Muscle of leg (tissue), 16 donors: ENCODE measurements at places on chromosomes 1 and 21. TPM values are rescaled to one million over a fixed set of nuclear protein-coding genes. Genes with fewer than 3 reads are reported as not detected.
A peak's percentile ranks its signal among the peaks of the same experiment; 100 is the strongest.

The LCE2B gene
- not detected for total RNA-seq

DNA sequence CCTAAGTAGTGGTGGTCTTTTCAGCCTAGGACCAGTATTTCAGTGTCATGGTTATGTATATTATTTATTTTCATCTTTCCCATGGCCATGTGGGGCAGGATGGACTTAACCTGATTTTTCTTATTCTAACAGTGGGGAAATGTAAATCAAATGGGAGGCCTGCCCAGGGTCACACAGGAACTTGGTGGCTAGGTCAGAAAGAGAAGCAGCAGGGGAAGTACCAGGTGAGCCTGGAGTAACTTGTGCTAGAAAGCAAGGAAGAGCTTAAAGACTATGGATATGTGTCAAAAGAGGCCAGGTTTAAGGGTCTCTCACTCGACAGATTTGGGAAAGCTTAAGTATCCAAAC, 936 bp downstream of the ZFP69B start:
- H3K27ac ChIP-seq, result no peak overlapping the region
- H3K36me3 ChIP-seq, result peaks cover 4% of the 10 kb centered on the region
- peak overlapping the region; percentile 84 for H3K4me3 ChIP-seq
- H3K4me1 ChIP-seq, result peaks cover 8% of the 10 kb centered on the region

The ESPN gene
- 0.22 TPM for total RNA-seq

DNA sequence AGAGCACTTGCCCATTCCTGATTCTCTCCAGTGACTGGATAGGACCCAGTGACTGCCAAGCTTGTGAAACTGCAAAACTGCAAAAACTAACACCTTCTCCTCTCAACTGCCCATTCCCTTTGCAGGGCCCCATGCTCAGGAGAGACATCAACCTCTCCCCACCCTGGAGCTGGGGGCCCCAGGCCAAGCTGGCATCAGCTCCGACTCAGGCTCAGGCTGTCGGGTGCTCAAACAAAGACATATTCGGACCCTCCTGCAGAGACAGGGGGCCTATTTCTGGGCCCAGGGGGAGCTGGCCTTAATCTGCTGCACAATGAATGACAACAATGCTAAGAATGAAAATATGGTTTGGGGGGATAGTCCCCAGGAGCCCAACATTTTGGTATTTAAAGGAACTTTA, 11.8 kb downstream of the LMX1A start:
- H3K36me3 ChIP-seq, result no peaks in the 10 kb centered on the region
- H3K4me1 ChIP-seq, result peaks cover 28% of the 10 kb centered on the region
- no peak overlapping the region for H3K4me3 ChIP-seq
- peaks cover 26% of the 10 kb centered on the region for H3K27me3 ChIP-seq
- DNase-seq, result no peak

The PADI1 gene
- total RNA-seq, result 0.13 TPM

DNA sequence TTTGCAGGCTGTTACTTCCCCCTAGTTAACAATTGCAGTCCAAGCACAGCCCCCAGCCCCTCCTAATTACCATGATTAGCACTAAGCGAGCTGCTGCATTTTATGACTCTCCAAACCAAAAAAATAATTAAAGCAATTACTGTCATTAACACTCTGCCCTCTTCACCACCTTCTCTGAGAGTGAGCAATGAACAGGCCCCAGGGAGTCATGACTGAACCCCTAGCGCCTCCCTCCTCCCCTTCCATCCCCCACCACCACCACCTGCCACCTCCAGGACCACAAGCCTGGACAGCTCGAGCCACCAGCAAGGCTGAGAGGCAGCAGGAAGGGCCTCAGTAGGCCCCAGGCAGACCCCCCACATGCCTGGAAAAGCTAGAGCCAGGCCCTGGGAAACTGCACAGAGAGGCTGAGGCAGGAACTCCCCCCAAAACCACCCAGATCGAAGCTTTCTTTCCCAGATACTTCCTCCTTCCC, 35.5 kb upstream of the ZC3H12A start:
- H3K27ac ChIP-seq, result no peak overlapping the region
- no peaks in the 10 kb centered on the region for H3K36me3 ChIP-seq
- DNase-seq, result no peak
- H3K27me3 ChIP-seq, result peaks cover 6% of the 10 kb centered on the region

DNA sequence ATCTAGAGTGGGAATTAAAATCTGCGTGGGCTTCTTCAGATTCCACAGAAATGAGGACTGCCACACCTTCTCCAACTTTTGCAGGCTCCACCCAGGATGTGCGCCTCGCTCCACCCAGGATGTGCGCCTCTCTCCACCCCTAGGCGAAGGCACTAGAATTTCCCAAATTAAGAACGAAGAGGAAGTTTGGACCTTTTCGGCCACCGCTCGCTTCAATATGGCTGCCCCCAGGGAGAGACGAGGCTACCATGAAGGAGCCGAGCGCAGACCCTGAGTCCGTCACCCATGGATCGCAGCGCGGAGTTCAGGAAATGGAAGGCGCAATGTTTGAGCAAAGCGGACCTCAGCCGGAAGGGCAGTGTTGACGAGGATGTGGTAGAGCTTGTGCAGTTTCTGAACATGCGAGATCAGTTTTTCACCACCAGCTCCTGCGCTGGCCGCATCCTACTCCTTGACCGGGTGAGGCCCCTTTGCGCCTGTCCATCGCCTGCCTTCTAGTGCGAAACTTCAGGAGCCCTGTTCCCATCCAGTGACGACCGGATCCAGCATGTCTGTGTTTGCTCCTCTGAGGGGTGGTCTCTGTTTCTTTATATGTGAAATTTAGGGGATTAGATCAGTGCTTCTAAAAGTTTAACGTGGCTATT, at the start of the genes CRYZ and TYW3:
Gene CRYZ, minus strand, starts transcription at position 91 of the 644 bp plus-strand sequence. CDS start 8,229 bp downstream, outside the sequence.
Gene TYW3, plus strand, starts transcription at position 193 of the 644 bp plus-strand sequence. Its CDS starts 93 bp downstream, at position 286.
- peaks cover 16% of the 10 kb centered on the region for H3K4me1 ChIP-seq
- H3K27me3 ChIP-seq, result no peaks in the 10 kb centered on the region
- peak within 1 kb of the TSS; percentile 95 for H3K27ac ChIP-seq
- peak; percentile 99 for DNase-seq
- peak within 1 kb of the TSS; percentile 74 for H3K4me3 ChIP-seq
